PC-9 (cell line): ENCODE measurements at places on chromosomes 4 and X.

DNA sequence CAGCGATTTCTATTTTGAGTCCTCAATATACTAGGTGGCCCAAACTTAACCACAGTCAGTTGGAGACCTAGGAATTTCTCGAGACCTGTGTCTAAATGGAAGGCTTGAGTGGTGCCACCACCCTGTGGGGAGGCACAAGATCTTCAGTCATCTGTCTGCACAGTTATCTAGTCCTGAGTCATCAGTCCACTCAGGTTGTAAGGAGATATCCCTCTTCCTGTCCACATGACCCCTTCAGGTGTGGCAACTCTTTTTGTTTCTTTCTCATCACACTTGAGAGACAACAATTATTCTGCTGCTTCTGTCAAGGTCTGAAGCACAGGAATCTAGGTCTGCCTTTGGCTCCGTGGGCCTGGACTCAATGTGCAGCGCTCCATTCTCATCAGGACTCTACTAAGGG, 64.4 kb upstream of the IBSP start:
- H3K27me3 ChIP-seq, result no peaks in the 10 kb centered on the region
- no peaks in the 10 kb centered on the region for H3K36me3 ChIP-seq

GRCh38 chr4:69823048-69823447, 36.9 kb downstream of the SULT1E1 start:
- H3K36me3 ChIP-seq, result no peaks in the 10 kb centered on the region
- no peak overlapping the region for H3K27ac ChIP-seq
- no peak overlapping the region for H3K4me3 ChIP-seq
- no peaks in the 10 kb centered on the region for H3K4me1 ChIP-seq

- H3K4me1 ChIP-seq, result no peaks in the 10 kb centered on the region
- no peak for DNase-seq
- H3K36me3 ChIP-seq, result no peaks in the 10 kb centered on the region
- no peak overlapping the region for H3K27ac ChIP-seq
These were observed 53.1 kb upstream of the TSPAN5 start for GRCh38 chr4:98711526-98711925.

- H3K27me3 ChIP-seq, result no peaks in the 10 kb centered on the region; the same call in 1 of the 2 replicates
- no peak for DNase-seq
- no peaks in the 10 kb centered on the region for H3K36me3 ChIP-seq
- H3K4me1 ChIP-seq, result no peaks in the 10 kb centered on the region
- no peak overlapping the region for H3K27ac ChIP-seq
- H3K4me3 ChIP-seq, result no peak overlapping the region
These were observed 1.2 kb downstream of the GPC3 start for GRCh38 chrX:133983974-133984845.

DNA sequence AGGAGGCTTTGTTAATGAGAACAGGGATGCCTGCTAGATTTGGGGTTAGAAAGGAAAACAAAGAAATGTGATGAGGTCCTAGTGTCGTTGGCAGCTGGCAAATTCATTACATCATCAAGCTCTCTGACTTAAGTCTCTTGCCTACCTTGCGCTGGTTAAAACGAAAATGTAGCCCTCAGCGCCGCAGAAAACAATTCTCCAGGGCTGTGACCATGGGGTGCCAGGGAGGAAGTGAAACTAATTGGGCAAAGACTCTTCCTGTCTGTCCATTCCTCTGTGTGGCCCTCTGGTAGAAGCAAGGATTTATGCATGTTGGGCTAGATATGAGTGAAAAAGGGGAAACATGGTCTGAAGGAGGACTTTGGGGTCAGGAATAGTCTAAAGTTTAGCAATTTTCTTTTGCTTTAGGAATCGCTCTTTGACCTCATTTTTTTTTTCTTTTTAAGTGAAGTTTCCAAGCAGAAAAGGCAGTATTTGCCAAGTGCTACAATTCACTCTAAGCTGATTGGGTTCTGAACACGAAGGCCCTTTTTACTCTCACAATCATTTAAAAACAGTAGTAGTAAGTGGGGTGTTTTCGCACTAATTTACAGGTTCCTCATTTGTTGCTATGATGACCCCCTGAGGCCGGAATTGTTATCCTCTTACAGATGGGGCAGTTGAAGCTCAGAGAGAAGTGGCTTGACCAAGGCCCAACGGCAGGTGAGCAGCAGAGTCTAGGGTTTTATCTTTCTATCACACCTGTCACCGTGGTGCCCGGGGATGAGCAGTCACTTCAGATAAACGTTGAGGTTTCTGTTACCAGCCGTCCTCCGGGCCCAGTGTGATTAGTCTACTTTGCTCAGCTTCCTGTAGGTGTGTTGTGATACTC, 27.3 kb upstream of the CHRNA9 start:
- peaks cover 29% of the 10 kb centered on the region for H3K4me1 ChIP-seq
- no peaks in the 10 kb centered on the region; the same call in 1 of the 2 replicates for H3K36me3 ChIP-seq
- H3K27ac ChIP-seq, result no peak overlapping the region
- no peak for DNase-seq

- H3K36me3 ChIP-seq, result no peaks in the 10 kb centered on the region
- H3K4me3 ChIP-seq, result no peak overlapping the region
- no peaks in the 10 kb centered on the region for H3K4me1 ChIP-seq
- no peaks in the 10 kb centered on the region for H3K27me3 ChIP-seq
- no peak overlapping the region for H3K27ac ChIP-seq
These were observed 329.3 kb upstream of the NOCT start for GRCh38 chr4:138686106-138686835.

DNA sequence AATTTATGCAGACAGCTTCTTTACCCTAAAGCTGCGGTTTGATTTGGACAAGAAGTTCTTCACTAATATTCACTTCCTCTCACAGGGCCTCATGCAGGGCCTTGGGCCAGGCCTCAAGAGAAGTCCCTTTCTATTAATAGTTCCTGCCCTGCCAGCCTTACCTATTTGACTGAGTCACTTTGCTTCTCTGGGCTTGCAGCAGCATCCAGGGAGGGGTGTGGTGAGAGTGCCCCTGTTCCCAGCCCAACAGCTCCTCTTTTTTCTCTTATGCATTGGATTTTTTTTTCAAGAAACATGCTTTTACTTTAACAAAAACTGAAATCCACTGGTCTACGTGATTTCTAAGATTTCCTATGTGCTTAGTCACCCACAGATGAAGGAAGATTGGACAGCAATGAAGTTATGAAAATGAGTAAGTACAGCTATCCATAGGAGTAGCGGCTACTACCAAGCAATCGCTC, 26.7 kb downstream of the FAM156B start:
- no peaks in the 10 kb centered on the region for H3K36me3 ChIP-seq
- peak; percentile 37 for DNase-seq
- H3K27me3 ChIP-seq, result no peaks in the 10 kb centered on the region
- no peak overlapping the region for H3K27ac ChIP-seq
- H3K4me3 ChIP-seq, result no peak overlapping the region

DNA sequence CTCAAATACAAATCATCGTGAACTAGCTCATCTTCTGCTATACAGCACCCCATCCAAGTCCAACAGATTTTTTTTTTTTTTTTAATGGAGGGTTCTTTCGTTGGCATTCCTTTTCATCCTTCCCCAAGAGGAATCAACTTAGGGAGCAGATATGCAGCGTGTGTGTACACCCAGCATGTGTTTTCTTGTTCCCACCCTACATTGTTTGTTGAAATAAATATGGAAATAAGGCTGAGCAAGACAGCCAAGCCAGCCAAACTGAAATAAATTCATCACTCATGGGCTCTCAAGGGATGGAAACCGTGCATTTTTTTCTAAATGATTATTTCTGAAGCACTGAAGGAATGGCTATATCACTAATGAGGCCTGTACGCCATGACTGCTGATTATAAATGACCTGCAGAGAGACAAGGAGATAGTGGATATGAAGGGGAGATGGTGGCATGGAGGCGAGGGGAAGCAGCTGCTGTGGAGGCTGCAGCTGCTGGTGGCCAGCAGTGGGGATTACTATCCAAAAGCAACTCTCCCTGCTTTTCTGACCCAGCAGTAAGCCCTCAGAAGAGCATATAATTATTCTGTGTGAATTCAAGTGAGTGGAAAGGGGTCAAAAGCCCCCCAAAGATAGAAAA, 173.9 kb downstream of the MGST2 start:
- H3K4me1 ChIP-seq, result no peaks in the 10 kb centered on the region
- no peaks in the 10 kb centered on the region for H3K27me3 ChIP-seq
- no peak for DNase-seq
- H3K36me3 ChIP-seq, result no peaks in the 10 kb centered on the region
- H3K27ac ChIP-seq, result no peak overlapping the region

DNA sequence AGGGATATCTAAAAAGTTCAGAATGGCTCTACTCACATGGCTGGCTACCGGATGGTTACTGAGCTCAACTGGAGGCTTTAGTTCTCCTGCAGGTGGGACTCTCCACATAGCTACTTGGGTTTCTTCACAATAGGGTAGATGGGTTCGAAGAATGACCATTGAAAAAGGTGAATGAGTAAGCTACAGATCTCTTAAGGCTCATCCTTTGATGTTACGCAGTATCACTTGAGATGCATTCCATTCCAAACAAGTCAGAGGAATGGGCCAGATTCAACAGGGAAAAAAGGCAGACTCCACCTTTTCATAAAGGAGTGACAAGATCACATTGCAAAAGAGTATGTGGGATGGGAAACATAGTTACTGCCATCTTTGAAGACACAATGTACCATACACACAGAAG, 52.6 kb downstream of the DDX53 start:
- H3K27me3 ChIP-seq, result no peaks in the 10 kb centered on the region
- no peaks in the 10 kb centered on the region for H3K36me3 ChIP-seq
- no peak for DNase-seq

DNA sequence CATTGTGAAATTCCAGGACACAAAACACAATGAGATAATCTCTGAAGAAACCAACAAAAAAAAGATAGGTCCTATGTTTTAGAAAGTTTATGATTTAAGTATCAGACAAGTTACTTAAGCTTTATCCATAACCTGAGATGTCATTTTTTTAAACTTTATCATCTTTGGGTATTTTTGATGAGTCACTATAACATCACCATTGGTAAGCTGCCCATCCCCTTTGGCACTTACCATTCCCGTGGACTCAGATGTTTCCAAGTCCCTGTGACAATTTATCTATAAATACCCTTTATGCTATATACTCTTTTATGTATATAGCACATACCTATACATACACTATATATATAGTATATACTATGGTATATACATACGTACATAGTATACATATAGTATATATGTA, 198.9 kb upstream of the GEMIN8 start:
- H3K27me3 ChIP-seq, result no peaks in the 10 kb centered on the region
- no peaks in the 10 kb centered on the region for H3K36me3 ChIP-seq
- no peak overlapping the region for H3K27ac ChIP-seq
- no peak for DNase-seq
- H3K4me3 ChIP-seq, result no peak overlapping the region

GRCh38 chrX:44451056-44451455, 91.6 kb downstream of the FUNDC1 start:
- no peak for DNase-seq
- no peaks in the 10 kb centered on the region for H3K36me3 ChIP-seq
- H3K4me1 ChIP-seq, result no peaks in the 10 kb centered on the region
- no peaks in the 10 kb centered on the region for H3K27me3 ChIP-seq
- H3K27ac ChIP-seq, result no peak overlapping the region

DNA sequence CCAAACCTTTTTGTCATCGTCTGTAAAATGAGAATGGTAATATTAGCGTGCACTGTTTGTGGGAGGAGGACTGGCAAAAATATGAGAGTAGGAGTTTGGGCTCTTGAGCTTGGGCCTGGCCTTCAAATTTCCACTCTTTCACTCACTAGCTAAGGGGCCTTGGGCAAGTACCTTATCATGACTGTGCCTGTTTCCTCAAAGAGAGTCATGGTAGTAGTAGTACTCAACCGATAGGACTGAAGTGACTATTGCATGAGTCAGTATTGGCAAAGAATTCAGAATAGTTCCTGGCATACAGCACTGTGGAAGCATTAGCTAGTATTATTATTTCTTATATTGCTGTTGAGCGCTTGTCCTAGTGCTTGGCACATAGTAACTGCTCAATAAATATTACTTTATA, 16.0 kb upstream of the RBM3 start:
- H3K4me1 ChIP-seq, result no peaks in the 10 kb centered on the region
- no peak for DNase-seq
- no peaks in the 10 kb centered on the region for H3K27me3 ChIP-seq
- H3K36me3 ChIP-seq, result no peaks in the 10 kb centered on the region

DNA sequence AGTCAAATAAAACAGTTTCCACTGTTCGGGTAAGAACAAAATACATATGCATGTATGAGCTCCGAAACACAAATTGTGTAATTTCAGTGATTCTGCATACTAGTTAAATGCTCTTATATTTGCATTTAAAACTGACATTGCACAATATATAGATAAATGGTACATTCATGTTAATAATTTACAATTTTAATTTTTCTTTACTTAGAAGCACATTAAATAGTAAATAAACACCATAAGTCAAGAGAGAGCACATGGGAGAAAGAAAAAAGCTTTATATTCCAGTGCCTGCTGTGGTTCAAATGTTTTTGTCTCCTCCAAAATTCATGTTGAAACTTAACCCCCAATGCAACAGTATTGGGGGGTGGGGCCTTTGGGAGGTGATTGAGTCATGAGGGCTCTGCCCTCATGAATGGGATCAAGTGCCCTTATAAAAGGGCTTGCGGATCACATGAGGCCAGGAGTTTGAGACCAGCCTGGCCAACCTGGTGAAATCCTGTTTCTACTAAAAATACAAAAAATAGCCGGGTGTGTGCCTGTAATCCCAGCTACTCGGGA, 322.9 kb downstream of the BCOR start:
- no peaks in the 10 kb centered on the region for H3K36me3 ChIP-seq
- no peaks in the 10 kb centered on the region for H3K27me3 ChIP-seq
- no peak overlapping the region for H3K4me3 ChIP-seq
- no peaks in the 10 kb centered on the region for H3K4me1 ChIP-seq
- no peak for DNase-seq

DNA sequence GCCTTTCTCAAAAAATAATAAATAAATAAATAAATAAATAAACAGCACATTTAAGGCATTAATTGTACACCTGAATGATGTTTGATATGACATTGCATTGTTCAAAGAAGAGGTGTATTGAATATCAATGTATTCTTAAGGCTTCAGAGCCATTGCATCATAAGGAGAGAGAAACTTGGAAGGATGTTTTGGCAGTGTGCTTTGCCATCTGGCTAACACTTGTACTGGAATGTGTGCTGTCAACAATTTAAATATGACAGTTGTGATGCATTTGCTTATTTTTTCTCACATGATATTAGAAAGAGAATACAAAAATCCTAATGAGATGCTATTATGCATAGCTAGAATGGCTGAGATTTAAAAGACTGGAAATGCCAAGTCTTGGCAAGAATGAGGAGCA, 67.8 kb downstream of the FAM133A start:
- no peaks in the 10 kb centered on the region for H3K27me3 ChIP-seq
- no peak overlapping the region for H3K4me3 ChIP-seq
- H3K36me3 ChIP-seq, result no peaks in the 10 kb centered on the region
- no peaks in the 10 kb centered on the region for H3K4me1 ChIP-seq
- no peak for DNase-seq
- no peak overlapping the region for H3K27ac ChIP-seq

GRCh38 chr4:26220696-26221095, 100.1 kb upstream of the RBPJ start:
- H3K4me1 ChIP-seq, result peaks cover 44% of the 10 kb centered on the region
- no peaks in the 10 kb centered on the region for H3K36me3 ChIP-seq
- no peaks in the 10 kb centered on the region for H3K27me3 ChIP-seq

DNA sequence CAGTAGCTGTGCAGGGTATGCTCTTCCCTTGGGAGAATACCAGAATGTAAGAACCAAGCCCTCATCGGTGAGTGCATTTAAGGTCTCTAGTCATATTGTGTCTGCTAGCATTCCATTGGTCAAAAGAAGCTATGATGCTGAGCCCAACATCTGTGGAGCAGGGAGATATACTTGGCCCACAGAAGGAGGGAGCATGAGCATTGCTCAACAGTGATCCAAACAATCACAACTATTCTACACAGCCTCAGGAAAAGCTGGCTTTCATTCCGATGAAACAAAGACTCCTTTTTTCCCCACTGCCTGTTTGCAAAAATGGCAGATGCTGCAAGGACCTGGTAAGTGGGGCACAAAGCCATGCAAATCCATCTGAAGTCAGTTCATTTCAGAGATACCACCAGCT, 80.6 kb upstream of the DHX15 start:
- H3K4me1 ChIP-seq, result peaks cover 5% of the 10 kb centered on the region
- H3K4me3 ChIP-seq, result no peak overlapping the region
- DNase-seq, result no peak
- no peaks in the 10 kb centered on the region for H3K36me3 ChIP-seq
- no peaks in the 10 kb centered on the region for H3K27me3 ChIP-seq
